ENCODE measurements at places on chromosomes 4 and X.

DNA sequence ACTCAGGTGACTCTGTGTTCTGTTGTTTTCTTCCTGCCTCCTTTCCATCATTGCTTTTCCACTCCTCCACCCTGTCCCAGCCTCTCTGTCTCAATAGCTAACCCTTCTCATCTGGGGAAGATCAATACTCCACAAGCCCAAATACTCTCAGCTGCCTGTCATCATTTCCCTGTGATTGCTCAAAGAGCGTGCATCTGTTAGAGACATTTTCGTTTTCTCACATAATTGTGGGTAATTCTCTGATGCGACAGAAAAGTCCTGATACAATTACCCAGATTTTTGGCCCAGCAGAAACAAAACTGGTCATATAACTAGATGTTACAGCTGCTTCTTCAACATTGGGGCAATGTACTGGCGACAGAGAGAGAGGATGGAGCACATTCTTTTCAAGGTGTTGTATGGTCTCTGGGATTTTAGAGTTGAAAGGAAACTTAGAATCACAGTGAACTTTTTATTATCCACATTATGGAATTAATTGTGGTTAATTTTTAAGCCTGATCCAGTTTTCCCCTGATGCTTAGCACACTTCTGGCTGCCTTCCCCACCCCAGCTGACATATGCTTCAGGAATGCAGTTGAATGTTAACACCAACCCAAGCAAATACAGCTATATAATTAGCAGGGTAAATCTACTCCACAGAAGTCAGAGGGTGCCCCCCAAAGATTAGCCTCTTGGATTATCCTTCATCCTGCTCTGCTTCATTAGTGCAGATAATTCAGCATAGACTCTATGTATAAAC is 171.4 kb upstream of the ANXA3 start:
- DNase-seq: no peak

- DNase-seq: peak; percentile 12
Measured at GRCh38 chr4:109406337-109406931, 27.2 kb upstream of the SEC24B start.

- DNase-seq: no peak
Measured at GRCh38 chr4:36237366-36238313, 6.7 kb downstream of the ARAP2 start.

DNA sequence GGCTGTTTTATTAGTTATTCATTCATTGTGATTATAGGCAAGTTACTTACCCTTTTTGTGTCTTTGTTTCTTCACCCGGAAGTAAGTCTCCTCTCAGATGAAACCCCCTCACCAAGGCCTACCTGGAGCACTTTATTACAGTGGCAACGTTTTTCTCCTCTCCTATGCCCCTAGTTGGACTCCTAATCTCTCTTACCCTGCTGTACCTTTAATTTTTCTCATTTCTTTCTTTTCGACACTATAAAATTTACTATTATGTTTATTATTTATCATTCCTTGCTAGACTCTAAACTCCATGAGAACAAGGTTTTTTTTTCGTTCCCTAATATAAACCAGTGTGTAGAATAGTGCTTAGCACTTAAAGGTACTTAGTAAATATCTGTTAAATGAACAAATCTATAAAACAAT is 17.5 kb downstream of the STAP1 start:
- DNase-seq: no peak

GRCh38 chr4:76987153-76987591 is 37.6 kb downstream of the SEPTIN11 start:
- peak; percentile 92 for DNase-seq

GRCh38 chr4:40874901-40875300 is 125.1 kb downstream of the NSUN7 start:
- no peak for DNase-seq

DNA sequence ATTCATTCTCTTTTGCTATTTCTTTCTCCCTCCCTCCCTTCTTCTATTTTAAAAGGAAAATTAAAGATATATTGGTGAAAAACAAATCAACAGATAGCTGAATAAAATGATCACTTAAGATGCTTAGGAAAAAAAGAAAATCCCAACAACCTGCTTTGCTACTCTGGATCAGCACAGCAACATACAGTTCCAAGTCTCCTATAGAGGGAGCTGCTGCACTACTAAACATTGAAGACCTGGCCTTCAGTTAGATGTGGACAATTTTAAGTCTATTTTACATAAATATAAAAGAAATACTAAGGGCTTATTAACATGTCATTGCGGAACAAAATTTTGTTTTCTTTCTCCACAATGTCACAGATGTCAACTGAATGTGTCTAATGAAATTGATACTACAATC is 226.4 kb downstream of the MAGEB5 start:
- DNase-seq: no peak

Data from AG09319 (cell line).